ENCODE measurements at places on chromosomes 3 and 15. TPM values are rescaled to one million over a fixed set of nuclear protein-coding genes. Genes with fewer than 3 reads are reported as not detected.

GRCh38 chr3:71515636-71516365 lies 67.7 kb downstream of the FOXP1 start:
- DNase-seq = no peak

DNA sequence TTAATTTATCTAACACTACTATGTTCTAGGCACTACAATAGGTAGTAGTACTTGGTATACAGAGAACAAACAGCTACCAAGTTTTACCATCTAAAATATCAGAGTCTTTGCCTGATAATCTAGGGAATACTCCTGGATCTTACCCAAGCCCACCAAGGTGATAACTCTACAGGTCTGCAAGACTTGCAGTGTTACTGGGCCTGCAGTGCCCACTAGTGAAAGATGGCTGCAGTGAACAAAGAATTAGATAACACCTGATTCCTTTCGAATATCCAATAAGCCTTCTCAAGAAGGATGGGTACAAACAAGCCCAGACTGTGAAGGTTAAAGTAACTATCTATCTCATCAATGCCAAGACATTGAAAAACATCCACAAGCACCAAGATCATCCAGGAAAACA lies 317.0 kb upstream of the DCBLD2 start:
- no peak for DNase-seq

DNA sequence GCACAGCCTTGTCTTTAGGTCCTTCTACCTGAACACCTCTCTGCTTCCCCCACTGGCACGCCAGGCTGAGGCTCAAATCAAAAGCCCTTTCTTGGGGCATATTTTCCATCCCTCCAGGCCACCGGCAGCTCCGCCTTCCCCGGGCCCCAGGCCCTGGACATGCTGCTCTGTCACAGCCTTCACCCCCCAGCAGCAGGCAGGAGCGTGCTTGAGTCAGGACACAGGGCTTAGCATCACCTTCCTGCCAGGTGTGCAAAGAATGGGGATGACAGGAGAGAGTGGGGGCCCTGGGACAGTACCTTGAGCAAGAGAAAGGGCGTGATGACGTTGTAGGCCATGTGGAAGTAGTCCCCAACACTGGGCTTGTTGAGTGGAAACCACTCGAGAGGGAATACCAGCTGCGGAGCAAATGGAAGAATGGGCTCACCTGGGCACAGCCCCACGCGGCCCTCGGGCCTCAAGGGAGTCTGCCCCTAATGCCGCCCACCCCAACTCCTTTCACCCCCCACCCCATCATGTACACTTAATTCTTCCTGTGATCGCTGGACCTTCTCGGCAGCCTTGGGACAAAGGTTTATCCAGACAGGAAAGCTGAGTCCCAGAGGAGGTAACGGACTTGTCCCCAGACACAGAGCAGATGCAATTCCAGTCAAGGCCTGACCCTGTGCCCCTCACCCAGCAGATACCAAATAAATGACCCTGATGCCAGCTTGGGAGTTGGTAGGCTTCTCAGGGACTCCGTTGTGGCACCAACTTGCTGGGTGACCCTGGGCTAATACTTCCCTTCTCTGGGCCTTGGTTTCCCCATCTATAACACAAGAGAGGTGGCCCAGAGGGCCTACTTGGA lies 9.1 kb upstream of the CALML4 start:
- no peak for DNase-seq

DNA sequence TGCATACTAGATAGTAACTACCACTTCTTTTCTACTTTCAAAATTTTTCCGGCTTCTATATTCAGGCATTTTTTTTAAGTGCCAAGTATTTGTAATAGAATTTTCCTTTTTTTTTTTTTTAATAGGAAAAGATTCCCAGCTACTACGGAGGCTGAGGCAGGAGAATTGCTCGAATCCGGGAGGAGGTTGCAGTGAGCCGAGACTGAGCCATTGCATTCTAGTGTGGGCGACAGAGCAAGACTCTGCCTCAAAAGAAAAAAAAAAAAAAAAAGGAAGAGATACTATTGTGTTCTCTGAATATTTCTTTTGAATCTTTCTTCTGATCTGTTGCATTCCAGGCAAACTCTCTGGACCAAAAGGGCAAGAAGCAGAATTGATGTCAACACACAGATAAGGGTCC lies 557.3 kb downstream of the FGF12 start:
- no peak for DNase-seq

DNA sequence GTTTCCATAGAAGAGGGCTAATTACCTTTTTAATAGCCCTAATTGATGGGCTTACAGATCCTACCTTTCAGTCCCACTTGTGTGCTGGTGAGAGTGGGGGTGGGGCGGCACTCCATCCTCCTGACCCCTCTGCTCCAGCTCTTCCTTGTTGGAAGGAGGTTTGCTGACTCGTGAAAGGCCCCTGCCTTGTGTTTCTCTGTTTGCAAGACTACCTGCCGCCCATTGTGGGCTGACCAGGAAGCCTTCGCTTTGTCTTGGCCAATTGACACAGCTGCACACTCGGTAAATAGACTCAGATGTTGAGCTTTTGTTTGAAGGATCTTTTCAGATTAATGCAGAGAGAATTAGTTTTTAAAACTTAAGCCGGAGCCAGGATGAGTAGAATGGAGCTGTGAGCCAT lies 197.3 kb upstream of the HES1 start:
- DNase-seq = no peak

Gene IQCF5
- not detected for polyA plus RNA-seq

DNA sequence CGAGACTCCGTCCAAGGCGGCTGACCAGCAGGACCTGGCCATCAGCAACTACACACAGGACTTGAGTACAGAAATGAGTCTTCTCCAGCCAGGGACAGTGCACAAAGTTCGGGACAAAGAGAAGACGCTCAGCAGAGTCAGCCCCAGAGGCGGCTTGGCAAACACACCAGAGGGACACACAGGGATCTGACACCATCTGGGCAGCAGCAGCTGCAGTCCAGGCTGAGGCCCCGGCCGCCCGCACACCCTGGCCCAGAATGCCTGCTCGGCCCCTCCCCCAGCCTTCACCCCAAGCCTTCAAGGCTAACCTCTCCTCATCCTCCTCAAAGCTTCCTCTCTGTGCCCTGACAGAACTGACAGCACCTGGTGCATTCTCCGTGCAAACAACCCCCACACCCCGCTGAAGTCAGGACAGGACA lies 61.1 kb downstream of the XXYLT1 start:
- DNase-seq = peak; percentile 19

- no peak for DNase-seq
These were observed at the start of gene RTP4 for GRCh38 chr3:187368251-187369088. RTP4 (plus strand) TSS chr3:187368385; CDS start chr3:187368442, 57 bp downstream.

DNA sequence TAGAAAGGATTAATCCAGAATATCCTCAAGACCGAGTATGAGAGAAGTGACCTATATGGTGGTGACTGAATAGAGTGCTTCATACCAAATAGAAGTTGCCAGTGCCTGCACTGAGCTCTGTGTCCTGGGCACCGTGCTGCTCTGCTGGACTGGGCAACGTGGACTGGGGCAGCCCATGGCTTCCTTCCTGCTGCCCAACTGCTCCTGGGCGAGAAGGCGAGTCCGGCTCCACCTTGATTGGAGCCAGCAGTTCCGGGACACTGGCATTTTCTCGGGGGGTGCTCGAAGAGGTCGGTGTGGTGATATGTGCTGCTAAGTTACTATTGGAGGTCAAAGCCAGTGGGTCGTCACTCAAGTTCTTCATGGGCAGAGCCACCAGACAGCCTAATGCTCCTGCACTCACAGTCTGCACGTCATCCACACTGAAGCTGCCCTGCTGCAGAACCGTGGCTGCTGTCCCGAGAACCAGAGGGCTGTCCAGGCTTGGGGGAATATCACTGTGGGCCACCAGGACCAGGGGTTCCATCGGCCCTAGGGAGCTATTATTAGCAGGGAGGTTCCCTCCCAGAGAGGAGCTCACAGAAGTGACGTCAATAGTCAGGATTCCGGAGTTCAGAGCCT lies 14.1 kb downstream of the ZXDC start:
- no peak for DNase-seq

Gene TLR9
- 0.18 TPM for polyA plus RNA-seq

Gene CPB1
- 0.96 TPM for polyA plus RNA-seq

Gene NLGN1
- 2.2 TPM for polyA plus RNA-seq

GRCh38 chr15:87129916-87130315 lies 1050.2 kb downstream of the AGBL1 start:
- no peak for DNase-seq

- DNase-seq = no peak
These were observed 76.0 kb upstream of the ATP10A start for GRCh38 chr15:25939122-25939521.

Gene RAD51
- 17.7 TPM for polyA plus RNA-seq

DNA sequence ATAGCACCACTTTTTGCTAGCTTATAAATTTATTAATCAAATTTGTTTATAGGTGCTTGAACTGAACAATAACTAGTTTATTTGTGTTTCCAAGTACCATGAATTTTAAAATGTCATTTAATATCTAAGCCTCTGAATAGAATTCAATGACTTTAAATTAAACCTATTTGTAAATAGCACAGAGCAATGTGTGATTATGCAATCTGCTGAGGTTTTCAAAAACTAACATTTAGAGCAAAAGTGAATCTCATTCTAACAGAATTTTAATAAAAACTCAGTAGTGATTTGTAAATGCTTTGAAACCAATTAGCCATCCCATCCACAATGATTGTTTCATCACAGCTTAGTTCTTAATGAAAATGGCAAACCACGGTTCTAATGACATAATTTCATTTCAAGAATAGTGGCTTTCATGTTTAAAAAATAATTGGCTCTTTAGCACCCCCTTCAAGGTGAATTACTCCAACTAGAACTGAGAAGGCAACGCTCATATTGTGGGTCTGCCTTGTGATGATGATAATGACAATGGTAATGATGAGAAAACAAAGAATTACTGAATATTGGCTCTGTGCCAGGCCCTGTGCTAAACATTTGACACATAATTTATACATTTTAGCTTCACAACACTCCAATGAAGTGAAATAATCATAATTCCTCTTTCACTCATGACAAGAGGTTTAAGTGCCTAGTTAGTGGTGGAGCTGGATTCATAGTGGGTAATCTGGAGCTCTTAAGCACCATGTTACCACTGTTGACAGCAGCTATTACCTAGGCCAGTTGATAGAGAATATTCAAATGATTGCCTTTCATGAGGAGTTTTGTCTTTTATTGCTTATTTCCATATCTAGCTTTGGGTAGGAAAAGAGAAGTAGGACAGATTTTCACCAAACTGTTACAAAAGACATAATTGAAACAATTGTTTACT lies 145.7 kb downstream of the RBMS3 start:
- no peak for DNase-seq

DNA sequence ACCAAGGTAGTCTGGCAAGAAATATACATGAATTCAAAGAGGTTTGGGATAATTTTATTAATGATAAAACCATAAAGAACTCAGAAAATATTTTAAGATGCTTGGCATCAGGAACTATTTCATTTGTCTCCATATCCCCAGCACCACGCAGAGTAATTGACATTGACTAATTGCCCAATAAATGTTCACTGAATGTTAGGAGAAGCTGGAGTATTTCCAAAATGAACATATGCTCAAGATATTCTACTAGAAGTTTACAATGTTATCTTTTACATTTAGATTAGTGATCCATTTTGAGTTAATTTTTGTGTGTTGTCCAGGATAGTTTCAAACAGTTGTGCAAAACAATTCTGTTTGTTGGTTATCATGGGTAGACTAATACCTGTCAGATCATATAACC lies 298.8 kb upstream of the CTDSPL start:
- DNase-seq = no peak

Gene ITIH4
- polyA plus RNA-seq = 7.0 TPM

DNA sequence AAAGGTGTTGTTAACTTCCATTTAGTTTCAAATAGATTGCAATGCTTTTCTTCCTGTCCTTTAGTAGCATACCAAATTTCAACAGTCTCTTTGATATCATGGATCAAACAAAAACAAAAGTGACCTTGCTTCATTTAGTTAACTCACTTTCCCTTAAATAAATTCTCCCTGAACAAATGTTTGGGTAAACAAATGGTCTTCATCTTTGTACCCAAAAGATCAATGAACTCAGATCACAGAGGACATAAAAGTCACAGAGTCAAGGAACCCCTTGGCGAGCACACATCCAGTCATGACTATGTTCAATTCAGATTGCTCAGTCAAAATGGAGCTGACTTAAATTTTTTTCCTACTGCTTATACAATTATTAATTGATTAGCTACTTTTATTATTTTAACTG lies 20.6 kb upstream of the AQP9 start:
- no peak for DNase-seq

Gene ST8SIA2
- 4.2 TPM for polyA plus RNA-seq

- peak; percentile 73 for DNase-seq
These were observed 40.4 kb downstream of the WHAMM start for GRCh38 chr15:82849556-82850512.

Gene RETNLB
- not detected for polyA plus RNA-seq

Gene DAZL
- polyA plus RNA-seq = not detected

Gene MUSTN1
- polyA plus RNA-seq = not detected

Gene FBXL2
- polyA plus RNA-seq = 31.4 TPM

- no peak for DNase-seq
These were observed 1.2 kb downstream of the TBL1XR1 start for GRCh38 chr3:177196008-177196455.

DNA sequence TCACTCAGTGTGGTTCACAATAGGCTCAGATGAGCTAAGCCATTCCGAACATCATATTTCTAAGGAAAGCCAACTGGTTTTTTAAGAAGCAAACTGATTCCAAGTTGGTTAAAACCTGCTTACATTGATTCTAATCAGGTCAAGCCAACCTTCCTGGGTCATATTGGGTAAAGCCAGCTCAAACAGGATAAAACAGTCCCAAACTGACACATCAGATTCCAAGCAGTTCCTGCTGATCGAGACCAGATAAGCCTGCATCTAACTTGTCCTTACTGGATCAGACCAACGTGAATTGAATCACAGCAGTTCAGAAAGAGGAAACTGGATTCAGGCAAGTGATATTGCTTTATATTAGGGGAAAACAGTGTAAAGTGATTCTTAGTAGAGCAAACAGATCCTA lies 18.6 kb upstream of the THSD4 start:
- no peak for DNase-seq

DNA sequence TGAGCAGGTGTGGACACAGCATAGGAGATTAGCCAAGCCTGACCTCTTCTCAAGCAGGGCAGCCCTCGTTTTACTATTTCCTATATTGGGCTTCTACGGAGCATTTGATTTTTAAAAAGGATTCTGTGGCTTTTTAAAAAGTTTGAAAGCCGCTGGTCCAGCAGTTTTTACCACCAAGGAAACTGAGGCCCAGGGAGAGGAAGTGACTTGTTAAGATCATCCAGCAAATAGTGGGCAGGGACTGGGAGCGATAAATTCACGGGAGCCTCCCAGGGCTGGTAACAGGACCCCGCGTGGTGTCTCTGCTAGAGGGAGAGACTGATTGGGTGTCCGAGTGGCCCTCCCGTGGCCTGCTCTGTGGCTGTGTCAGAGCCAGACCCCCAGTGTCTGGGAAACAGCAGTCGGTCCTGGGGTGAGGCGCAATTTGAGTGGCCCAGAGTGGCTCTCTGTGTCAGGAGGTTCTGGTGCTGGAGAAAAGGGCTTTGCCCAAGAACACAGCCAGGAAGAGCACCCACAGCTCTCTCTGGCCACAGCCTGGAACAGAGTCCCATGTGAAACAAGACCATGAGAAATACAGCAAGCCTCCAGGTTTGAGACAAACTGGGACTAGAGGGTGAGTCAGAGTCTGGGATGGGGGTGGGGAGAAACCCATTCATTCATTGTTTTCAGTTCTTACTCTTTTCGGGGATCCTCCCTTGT lies 4.2 kb downstream of the FURIN start:
- no peak for DNase-seq

Gene CD47
- polyA plus RNA-seq = 72.0 TPM

- DNase-seq = no peak
These were observed 328.2 kb upstream of the LRRFIP2 start for GRCh38 chr3:37502621-37503020.

- no peak for DNase-seq
These were observed 184.7 kb downstream of the LRRC3B start for GRCh38 chr3:26807272-26807671.

- DNase-seq = no peak
These were observed 17.5 kb downstream of the STAC start for GRCh38 chr3:36397841-36398240.

All from right renal cortex interstitium (tissue), 3 donors.